ENCODE measurements at places on chromosomes 6 and 20.

DNA sequence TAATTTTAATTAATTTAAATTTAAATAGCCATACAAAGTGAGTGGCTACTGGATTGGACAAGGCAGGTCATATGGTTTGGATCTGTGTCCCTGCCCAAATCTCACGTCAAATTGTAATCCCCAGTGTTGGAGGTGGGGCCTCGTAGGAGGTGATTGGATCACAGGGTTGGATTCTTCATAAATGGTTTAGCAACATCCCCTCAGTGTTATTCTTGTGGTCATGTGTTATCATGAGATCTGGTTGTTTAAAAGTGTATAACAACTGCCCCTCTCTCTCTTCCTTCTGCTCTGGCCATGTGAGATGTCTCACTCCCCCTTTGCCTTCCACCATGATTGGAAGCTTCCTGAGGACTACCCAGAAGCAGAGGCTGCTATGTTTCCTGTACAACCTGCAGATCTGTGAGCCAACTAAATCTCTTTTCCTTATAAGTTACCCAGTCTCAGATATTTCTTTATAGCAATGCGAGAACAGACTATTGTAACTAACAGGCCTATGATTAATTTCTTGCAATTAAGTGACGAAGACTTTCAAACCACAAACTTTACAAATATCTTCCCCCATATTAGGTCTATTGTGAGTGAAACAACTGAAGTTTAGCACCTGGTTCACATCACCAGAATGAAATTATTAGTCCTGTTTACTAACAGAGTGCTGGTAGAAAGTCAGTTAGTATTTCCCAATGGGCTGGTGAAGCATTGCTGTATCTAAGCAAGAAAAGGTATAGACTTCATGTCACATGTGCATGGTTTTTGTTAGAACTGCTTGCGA lies 60.0 kb upstream of the TNFAIP3 start:
- no peak for DNase-seq

GRCh38 chr6:40762981-40763380 lies 175.8 kb upstream of the LRFN2 start:
- no peak for DNase-seq

DNA sequence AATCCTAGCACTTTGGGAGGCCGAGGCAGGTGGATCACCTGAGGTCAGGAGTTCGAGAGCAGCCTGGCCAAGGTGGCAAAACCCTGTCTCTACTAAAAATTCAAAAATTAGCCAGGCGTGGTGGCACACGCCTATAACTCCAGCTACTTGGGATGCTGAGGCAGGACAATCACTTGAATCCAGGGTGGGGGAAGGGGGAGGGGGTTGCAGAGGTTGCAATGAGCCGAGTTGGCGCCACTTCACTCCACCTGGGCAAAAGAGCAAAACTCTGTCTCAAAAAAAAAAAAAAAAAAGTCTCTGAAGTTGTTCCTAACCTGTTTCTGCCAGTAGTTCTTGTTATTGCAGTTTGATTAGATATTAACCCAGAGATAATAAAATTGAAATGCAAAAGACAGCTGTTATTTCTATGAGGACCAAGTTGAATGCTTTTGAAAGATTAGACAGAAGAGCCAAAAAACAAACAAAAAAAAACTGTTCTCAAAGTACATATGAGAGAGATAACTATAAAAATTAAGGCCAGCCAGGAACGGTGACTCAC lies 22.6 kb downstream of the PIGU start:
- no peak for DNase-seq

GRCh38 chr6:151390851-151391470 lies 398 bp downstream of the ZBTB2 start:
- peak; percentile 62 for DNase-seq

DNA sequence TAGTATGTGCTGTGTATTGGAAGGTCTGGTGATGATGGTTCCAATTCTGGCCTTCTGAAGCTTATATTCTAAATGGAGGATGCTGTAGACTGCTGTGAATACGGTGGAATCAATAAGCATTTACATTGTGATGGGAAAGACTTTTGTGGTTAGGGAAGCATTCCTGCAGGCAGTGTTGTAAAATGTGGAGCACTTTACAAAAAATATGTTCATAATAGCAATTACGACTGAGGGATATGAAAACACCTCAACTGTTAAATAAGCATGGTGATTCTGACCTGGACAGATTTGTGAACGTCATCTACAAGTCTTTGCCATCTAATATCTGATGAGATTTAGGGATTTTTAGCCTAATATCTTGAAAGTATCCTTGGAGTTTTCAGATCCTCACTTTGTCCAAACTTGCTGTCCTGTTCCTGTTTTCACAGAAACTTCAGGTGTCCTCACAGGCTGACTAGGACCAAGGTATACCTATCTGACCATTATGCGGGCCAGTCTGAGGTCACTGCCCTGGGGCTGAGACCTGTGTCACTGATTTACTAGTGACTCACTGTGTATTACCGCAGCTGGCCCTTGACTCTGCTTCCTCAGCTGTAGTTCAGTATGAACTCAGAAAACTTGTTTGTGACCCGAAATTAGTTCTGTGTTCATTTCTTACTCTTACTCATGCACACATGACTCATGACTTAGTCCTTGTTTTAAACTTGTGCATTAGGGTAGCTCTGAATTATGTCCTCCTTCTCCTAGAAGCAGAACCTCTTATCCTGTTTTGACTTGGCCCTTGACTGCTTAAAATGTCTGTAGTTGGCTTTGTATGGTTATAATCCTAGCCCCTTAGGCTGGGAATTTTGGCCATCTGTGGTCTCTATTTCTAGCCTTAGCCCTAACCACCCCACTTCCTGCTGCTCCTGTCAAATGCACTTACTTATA lies 343.0 kb downstream of the CDKAL1 start:
- DNase-seq: no peak

GRCh38 chr20:50153153-50153499 lies 397 bp downstream of the PEDS1 start:
- no peak for DNase-seq

DNA sequence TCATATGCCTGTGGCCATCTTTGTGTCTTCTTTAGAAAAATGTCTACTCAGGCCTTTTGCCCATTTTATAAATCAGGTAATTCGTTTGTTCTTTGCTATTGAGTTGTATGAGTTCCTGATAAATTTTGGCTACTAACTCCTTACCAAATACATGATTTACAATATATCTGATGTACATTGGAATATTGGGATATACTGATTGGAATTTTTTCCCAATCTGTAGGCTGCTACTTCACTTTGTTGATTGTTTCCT lies 39.2 kb downstream of the BACH2 start:
- DNase-seq: no peak
